ENCODE measurements at places on chromosomes 12 and 14. TPM values are rescaled to one million over a fixed set of nuclear protein-coding genes. Genes with fewer than 3 reads are reported as not detected.

Gene DDN
- polyA plus RNA-seq, result 2.4 TPM

Gene TAC3
- polyA plus RNA-seq, result 1.2 TPM

Gene OR6C75
- not detected for polyA plus RNA-seq

Gene EEA1
- polyA plus RNA-seq, result 5.5 TPM

Gene KITLG
- polyA plus RNA-seq, result not detected

Gene INTS13
- 50.6 TPM for polyA plus RNA-seq

Gene STYX
- 6.3 TPM for polyA plus RNA-seq

Gene ESPL1
- polyA plus RNA-seq, result 23.9 TPM

Gene IL26
- polyA plus RNA-seq, result not detected

Gene LRRK2
- 0.08 TPM for polyA plus RNA-seq

Gene SMIM41
- polyA plus RNA-seq, result not detected

Gene TEX52
- polyA plus RNA-seq, result not detected

Gene LMO3
- not detected for polyA plus RNA-seq

Gene SLC25A47
- polyA plus RNA-seq, result not detected

Gene TMEM30B
- not detected for polyA plus RNA-seq

Gene ACSM4
- polyA plus RNA-seq, result not detected

Gene TAS2R7
- polyA plus RNA-seq, result not detected

Gene LRP1-AS
- polyA plus RNA-seq, result not detected

Gene MYH6
- polyA plus RNA-seq, result not detected

Gene REP15
- not detected for polyA plus RNA-seq

Gene CHPT1
- polyA plus RNA-seq, result 111 TPM

Gene KRT85
- not detected for polyA plus RNA-seq

Gene TAS2R42
- polyA plus RNA-seq, result not detected

Gene PRH2
- not detected for polyA plus RNA-seq

Gene BMP4
- polyA plus RNA-seq, result not detected

Gene TAS2R19
- 0.21 TPM for polyA plus RNA-seq

Gene WNT1
- polyA plus RNA-seq, result not detected

Gene C1R
- 0.53 TPM for polyA plus RNA-seq

Gene NINJ2
- polyA plus RNA-seq, result 4.8 TPM

Gene ABHD12B
- polyA plus RNA-seq, result not detected

Gene ARHGEF25
- 17.3 TPM for polyA plus RNA-seq

Gene TAS2R46
- 0.08 TPM for polyA plus RNA-seq

Gene CACNB3
- polyA plus RNA-seq, result 1.5 TPM

Gene LTBP2
- polyA plus RNA-seq, result under 0.01 TPM

Gene IL22
- polyA plus RNA-seq, result not detected

Gene GALNT16
- polyA plus RNA-seq, result not detected

Gene PTPRQ
- not detected for polyA plus RNA-seq

Gene GDF3
- polyA plus RNA-seq, result not detected

Gene ENTPD5
- polyA plus RNA-seq, result 9.4 TPM

Gene TAS2R20
- 0.44 TPM for polyA plus RNA-seq

Gene SPTB
- polyA plus RNA-seq, result 17.1 TPM

Gene RIMBP2
- not detected for polyA plus RNA-seq

Gene GLS2
- not detected for polyA plus RNA-seq
